ENCODE measurements at places on chromosomes 1 and 21.

DNA sequence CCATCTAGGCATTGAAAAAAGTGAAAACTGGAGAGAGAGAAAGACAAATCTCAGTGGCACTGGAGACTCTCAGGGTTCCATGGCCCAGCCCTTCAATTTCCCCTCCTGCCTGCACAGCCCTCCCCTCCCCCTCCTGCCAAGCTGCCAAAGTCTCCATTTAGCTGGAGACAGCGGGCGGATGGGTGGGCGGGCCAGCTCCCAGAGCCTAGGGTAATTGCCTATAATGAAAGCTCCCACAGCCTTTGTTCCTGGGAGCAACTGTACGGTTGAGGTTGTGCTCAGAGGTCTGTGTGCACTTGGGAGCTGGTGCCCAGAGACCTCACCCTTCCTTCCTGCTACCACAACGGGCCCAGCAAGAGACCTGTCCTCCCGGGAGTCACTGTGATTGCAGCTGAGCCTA is 89.6 kb downstream of the NAV1 start:
- DNase-seq, result peak; percentile 63

DNA sequence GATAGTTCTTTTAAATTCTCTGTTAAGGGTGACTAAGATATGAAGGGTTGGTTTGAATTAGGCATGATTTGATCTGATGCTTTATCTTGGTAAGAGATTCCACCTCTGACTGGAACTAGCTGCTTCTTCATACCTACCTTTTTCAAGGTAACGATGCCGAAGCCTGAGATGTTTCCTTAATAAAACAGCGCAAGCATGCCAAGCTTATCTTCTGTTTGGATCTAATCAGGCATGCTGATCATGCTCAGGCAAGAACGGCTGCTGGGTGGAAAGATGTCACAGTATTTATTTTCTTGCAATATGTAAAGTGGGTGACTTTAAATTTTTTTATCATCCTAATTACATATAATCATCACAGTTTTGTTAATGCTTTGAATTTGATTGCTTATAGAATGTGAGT is 148.7 kb downstream of the ADGRL2 start:
- DNase-seq, result no peak

GRCh38 chr1:90717356-90717664 is 208 bp upstream of the BARHL2 start:
- DNase-seq, result no peak

GRCh38 chr1:26791626-26792025 is 3.9 kb downstream of the PIGV start:
- no peak for DNase-seq

GRCh38 chr1:24385160-24385940 is 28.2 kb downstream of the STPG1 start:
- no peak for DNase-seq

GRCh38 chr21:38970765-38971164 is 165.0 kb downstream of the ETS2 start:
- no peak for DNase-seq

All from anterior cingulate cortex (tissue), 58 donors.